ENCODE measurements at places on chromosomes 3 and 15.
A peak's percentile ranks its signal among the peaks of the same experiment; 100 is the strongest.

GRCh38 chr15:57732526-57733331, 26.2 kb downstream of the POLR2M start:
- H3K27ac ChIP-seq: no peak overlapping the region
- H3K4me1 ChIP-seq: peaks cover 4% of the 10 kb centered on the region
- peak; percentile 71 for DNase-seq
- no peaks in the 10 kb centered on the region for H3K36me3 ChIP-seq
- H3K4me3 ChIP-seq: no peak overlapping the region

- no peaks in the 10 kb centered on the region for H3K27me3 ChIP-seq
- no peaks in the 10 kb centered on the region for H3K4me1 ChIP-seq
- DNase-seq: no peak
- H3K27ac ChIP-seq: no peak overlapping the region
- no peaks in the 10 kb centered on the region for H3K36me3 ChIP-seq
These were observed 350.9 kb upstream of the POU1F1 start for GRCh38 chr3:87627316-87627715.

DNA sequence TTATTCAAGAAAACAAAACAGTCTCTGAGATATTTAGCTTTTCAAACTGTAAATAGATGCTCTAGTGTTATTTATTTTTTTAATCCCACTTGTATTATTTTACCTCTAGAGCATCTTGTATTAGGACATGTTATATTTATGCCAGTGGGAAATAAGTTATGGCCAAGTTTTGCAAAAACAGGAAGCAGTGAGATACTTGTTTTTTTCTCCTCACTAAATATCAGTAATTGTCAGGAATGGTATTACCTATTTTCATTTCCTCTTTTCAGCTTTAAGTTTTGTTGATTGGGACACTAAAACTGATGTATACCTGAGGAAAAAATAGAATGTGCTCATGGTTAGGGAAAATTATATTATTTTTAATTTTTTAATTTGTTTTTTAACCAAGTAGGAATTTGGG, 8.6 kb upstream of the IL20RB start:
- DNase-seq: no peak
- peaks cover 7% of the 10 kb centered on the region for H3K36me3 ChIP-seq
- no peaks in the 10 kb centered on the region for H3K4me1 ChIP-seq

GRCh38 chr3:13221491-13222061, 148.3 kb upstream of the IQSEC1 start:
- no peaks in the 10 kb centered on the region for H3K4me1 ChIP-seq
- H3K27me3 ChIP-seq: peaks cover 3% of the 10 kb centered on the region

GRCh38 chr3:170076715-170077238, 39.0 kb downstream of the GPR160 start:
- H3K27me3 ChIP-seq: no peaks in the 10 kb centered on the region
- H3K4me3 ChIP-seq: no peak overlapping the region
- H3K4me1 ChIP-seq: peaks cover 7% of the 10 kb centered on the region
- H3K27ac ChIP-seq: no peak overlapping the region
